ENCODE measurements at places on chromosomes 4 and X.

DNA sequence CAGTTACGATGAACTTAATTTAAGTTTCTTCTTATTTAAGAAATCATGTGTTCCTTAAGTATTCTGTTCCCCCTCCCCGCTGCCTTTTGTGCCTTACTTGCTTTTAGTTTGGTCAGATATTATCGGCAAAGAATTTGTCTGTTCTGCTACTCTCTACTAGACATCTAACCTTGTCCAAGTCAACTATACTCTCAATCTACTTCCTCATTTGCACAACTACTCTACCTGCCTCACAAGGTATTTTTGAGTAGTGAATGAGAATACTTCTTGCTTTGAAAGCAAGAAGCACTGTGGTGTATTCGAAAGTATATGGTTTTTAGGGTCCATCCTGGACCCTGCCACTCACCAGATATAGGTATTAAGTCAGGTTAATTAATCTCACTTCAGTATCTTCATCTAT lies 8.0 kb upstream of the KLHL5 start:
- no peak for DNase-seq

DNA sequence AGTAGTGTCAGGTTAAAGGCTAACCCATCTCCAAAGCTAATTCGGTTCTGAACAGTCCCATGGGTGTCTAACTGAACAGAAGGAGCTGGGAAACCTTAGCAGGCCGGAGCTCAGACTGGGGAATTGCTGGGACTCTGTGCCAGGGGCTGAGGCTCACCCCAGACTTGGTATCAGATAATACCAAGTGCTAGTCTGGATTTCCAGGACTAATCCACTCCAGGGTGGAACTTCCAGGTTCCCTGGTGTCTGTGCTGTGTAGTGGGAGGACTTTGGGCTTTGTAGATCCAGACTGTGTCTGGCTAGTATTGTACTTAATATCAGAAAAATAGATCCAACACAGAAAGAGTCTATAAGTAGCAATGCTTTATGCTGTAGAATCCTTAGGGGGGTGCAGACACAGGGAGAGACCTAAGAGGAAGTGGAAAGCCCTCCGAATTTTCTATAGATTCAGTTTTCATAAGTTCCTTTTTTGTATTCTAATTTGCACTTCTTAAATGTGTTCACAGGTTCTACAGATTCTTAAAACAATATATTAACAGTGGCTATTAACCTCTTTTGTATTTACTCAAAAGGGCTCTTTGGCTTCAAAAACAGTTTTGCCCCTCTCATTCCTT lies 4.1 kb downstream of the ZNF827 start:
- no peak for DNase-seq

DNA sequence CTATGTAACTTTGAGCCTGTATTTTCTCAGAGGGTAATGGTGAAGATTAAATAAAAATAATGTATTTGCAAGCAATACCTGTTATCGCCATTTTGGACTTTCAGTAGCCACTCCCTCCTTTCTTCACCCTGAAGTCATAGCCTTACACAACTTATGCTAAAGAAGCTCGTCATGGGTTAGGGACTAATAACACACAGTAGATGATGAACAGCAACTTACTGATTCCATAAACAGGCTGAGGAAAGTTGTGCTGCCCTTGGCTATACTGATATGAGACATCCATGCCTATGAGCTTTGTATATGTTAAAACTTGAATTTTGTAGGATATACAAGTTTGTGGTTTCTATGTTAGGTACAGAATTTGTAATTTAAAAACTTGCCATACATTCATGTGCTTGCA lies 31.7 kb upstream of the EIF1AX start:
- no peak for DNase-seq

DNA sequence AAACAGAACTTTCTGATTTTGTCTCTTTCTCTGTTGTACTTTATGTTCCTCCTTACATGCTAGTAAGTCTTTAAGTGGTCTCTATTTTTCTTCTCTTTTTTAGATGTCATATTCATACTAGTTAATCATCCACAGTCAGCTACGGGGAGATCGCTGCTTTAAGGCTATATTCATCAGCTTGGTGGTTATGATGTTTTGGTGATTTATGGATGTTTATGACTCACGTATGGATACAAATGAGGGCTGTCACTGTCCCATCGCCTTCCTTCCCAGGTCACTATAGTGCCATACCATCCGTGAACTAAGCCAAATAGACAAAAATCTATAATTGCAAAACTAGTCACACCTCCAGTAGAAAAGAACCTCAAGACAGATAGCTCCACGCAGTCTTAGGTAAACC lies 296.8 kb upstream of the AADAT start:
- DNase-seq, result no peak

DNA sequence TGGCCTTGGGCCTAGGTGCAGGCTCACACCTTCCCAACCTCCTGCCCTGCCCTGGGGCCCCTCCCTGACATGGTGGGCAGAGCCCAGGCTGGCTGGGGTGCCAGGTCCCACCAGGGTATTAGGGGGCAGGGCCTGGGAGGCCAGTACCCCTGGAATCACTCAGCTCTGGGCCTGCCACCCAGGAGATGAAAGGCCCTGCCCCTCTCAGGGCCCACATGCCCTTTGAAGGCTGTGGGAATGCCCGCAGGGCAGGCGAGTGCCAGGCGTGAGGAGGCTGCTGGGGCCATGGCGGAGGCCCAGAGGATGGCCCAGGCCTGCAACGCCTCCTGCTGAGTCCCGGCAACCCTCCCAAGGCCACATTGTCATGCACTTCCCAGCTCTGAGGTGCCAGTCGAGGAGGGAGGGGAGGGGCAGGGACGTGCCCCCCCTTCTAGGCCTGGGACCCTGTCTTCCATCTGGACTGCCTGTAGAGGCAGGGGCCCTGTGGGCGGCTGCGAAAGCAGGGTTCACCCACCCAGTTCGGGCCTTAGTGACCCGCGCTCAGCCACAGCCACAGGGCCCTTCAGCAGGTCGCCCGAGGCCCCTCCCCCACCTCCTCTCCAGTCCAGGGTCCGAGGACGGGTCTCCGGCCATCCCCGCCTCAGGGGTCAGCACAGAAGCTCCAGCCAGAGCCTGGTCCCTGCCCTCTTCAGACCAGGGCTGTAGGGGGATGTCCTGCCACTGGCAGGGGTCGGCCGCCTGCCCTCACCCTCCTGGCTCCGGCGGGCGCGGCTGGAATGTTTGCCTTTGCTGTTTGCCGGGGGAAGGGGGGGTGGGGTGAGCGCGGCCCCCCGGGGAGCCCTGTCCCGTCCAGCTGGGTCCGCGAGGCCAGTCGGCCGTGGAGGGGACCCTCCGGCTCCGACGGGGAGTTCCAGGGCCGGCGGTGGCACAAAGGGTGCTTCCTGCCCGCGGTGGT lies 26.7 kb upstream of the FGFR3 start:
- no peak for DNase-seq

DNA sequence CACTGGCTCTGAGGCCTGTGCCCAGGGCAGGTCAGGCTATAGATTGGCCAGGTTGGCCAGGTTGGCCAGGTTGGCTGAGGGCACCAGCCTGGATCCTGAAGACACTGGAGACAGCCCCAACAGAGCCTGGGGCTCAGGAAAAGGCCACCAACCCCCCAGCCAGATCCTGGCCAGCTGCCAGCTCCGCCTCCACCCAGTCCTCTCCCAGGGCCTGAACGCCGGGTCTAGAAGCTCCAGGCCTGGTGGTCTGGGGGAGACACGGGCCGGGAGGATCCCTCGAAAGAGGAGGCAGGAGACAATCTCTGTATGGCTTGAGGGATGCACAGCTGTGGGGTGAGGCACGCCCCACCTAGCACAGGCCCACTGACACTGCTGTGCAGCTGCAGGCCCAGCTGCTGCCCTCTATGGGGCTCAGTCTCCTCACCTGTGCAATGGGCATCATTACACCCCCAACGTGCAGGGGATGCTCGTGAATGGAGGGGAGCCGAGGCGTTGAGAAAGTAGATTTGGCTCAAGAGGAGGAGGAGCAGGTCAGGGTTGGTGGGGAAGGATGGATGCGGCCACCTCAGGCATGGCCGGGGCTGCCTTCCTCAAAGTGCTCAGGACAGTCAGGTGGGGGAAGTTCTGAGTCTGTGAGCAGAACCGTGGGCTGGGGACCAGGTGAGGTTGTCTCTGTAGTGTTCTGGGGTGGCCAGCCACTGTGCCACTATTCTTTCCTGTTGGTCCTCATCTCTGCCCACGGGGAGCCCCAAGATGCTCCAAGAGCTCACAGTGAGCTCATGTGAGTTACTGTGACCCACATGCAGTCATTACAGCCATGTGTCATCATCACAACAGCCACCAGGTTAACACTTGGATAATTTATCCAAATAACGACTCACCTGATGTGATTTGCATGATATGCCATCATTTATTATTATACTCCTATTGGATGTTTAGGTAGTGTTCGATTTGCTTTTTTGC lies 10.8 kb upstream of the GAGE10 start:
- no peak for DNase-seq

GRCh38 chr4:90189178-90189577 lies 62.0 kb downstream of the CCSER1 start:
- no peak for DNase-seq

GRCh38 chr4:76562161-76562560 lies 127.1 kb downstream of the SHROOM3 start:
- DNase-seq, result no peak

DNA sequence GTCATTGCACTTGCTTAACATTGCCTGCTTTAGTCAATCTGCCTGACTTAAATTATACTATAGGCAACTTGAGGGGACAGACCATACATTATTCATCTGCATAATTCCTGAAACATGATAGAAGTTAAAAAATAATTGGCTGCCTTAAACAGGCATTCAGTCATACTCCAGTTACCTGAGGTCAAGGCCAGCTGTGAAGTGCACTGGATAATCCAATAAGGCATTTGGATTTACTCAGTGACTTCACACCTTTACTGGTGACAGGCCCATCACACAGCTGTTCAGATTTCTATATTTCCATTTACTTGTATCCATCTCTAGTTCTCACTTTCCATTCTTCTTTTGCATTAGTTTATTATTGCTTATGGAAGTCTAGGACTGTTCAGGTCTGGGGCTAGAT lies 2341.6 kb downstream of the PCDH7 start:
- DNase-seq, result no peak

DNA sequence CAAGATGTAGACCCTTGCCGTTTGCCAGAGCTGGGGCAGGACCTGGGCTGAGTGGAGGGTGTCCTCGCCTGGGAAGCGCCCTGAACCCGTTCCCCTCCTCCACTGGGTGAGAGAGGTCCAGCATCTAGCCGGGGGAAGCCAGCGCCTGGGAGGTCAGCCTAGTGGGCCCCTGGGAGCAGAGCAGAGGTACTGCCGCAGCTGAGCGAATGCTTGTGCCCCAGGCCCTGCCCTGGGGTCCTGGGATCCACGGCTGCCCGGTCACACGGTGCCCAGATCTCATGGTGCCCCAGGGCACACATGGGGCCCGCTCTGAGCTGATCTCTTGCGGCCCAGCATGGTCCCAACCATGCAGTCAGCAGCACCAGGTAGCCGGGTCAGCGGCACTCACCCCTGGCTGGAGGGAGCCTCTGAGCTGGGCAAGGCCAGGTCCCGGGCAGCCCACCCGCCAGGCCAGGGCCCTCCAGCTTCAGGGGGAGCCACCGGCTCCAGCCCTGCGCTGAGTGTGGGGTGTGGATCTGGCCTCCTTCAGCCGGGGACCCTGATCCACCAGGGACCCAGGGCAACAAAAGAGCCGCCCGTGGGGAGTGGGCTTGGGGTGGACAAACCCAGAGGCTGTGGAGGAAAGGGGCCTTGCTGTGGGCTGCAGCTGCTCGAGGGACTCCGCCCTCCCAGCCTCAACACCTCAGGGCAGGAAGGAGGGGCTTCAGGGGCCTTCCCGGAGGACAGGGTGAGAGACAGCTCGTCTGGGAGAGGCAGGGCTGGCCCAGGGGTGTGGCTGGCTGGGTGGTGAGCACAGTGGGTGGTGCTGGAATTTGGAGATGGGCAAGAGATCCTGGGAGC lies 4.1 kb upstream of the CPLX1 start:
- DNase-seq, result no peak

- DNase-seq, result no peak
Observed at GRCh38 chr4:55036405-55036804, 89.0 kb downstream of the KDR start.

DNA sequence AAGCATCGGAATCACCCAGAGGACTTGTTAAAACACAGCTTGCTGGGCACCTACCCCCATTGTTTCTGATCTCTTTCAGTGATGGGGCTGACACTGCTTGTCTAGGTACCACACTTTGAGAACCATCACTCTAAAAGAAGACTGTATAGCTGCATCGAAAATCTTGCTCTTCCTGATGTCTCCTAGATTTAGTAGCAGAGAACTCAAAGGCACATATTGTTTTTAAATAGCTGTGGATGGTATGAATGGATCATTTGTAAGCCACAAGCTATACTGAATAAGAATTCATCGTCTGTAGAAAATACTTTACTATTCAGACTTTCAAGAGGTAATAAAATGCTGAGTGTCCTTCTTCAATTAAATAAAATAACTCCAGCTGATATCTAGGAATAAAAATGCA lies 405.4 kb downstream of the ANKRD50 start:
- no peak for DNase-seq

- no peak for DNase-seq
Observed at GRCh38 chr4:60745800-60746571, 454.1 kb upstream of the ADGRL3 start.

DNA sequence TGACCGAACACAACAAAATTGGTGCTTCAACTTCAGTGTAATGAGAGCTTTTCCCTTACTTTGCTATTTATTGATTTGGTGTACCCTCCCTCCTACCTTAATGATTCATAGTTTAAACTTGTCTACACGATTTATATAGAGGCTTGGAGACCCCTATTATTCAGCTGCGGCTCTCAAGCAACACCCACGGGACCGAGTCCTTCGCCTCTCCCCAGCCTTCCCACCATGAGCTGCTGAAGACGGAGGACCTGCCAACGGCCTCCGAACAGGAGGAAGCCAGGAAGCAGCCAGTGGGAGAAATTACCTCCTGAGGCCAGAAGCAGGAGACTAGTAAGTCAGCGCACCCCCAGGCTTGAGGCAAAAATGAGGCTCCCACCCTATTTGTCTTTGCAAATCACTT lies 78.7 kb downstream of the DCTD start:
- no peak for DNase-seq

GRCh38 chr4:174131901-174132300 lies 151.6 kb downstream of the FBXO8 start:
- no peak for DNase-seq

DNA sequence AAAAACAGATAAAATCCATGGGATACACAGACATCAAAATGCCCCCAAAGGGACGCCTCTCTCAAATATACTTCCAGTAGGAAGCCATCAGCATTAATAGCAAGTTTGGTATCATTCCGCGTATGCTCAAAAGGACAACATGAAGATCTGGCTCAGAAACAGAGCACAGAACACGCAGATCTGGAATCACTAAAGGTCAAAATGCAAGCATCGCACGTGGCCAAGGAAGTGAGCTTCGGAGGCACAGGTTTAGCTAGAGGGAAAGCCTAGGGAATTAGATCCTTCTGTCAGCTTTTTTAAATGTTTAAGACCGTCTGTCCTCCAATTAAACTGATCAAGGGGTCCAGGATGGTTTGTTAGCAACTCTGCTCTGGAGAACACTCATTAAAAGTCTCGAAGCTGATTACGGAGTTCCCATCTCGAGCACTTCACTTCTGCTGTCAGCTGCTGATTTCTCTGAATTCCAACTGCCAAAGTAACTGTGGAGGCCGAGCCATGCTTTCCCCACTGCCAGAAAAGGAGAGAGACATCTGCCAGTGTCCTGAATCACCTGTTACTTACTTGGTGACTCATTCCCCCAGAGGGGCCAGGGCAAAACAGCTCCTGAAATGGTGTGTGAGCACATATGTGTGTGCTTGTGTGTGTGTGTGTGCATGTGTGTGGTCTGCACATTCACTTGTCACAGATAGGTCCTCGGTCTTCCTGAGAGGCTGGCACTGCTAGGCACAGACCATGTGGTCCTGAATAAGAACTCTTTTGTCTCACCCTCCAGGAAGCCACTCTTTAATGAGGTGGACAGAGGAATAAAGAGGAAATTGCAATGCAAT lies 177.7 kb upstream of the PPARGC1A start:
- no peak for DNase-seq
